GM23248 (cell line): ENCODE measurements at places on chromosomes 3 and 15. TPM values are rescaled to one million over a fixed set of nuclear protein-coding genes. Genes with fewer than 3 reads are reported as not detected.

DNA sequence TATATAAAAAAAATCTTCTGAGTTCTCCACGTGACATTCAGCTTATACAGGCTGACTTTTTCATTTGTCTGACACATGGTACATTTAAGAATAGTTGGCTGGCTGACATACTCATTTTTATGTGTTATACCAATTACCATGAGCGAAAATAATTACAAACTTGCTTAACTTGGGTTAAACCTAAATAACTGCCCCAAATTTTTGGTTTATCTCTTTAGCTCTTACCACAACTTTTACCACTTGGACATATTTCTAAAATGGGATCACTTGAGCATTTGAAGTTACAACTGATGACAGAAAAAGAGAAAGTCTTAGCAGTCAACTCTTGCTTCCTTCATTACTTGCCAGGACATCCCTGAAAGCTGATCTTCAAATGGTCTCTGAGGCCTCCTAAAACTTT, 618.1 kb downstream of the RBMS3 start:
- DNase-seq: no peak

GRCh38 chr3:64620020-64620419, 67.8 kb downstream of the ADAMTS9 start:
- DNase-seq: no peak

GRCh38 chr3:134363381-134363755, 10.9 kb downstream of the AMOTL2 start:
- DNase-seq: peak; percentile 64

GRCh38 chr15:87667643-87668042, 588.9 kb downstream of the NTRK3 start:
- no peak for DNase-seq

- no peak for DNase-seq
These were observed 220.3 kb downstream of the SOX2 start for GRCh38 chr3:181932039-181932438.

Gene CACNA1D
- not detected in 2 replicates for total RNA-seq

Gene FAM81A
- 0.32 and 0.51 TPM in 2 replicates for total RNA-seq

Gene PRR20G
- total RNA-seq: not detected in 2 replicates
